ENCODE measurements at places on chromosomes 16 and 17.

DNA sequence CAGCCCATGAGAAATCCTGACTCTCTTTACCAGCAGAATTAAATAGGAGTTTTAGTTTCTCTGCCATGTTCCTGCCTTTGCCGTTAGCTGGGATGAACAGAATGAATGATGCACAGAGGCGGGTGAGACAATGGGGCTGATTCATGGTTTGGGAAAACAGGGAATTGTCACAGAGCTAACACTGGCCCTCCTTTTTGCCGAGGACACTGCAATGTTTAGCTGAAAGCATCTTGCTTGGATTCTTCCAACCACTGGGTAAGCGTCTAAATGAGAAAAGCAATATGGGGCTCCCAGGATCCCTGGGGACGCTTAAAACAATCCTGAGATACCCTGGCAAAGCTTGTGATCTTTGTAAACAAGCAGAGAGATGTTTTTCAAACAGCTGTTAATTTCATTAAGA lies 12.8 kb upstream of the PAFAH1B1 start:
- no peak for DNase-seq

- no peak for DNase-seq
Measured at GRCh38 chr16:15652293-15653001, 2.4 kb downstream of the NDE1 start.

GRCh38 chr17:6509031-6509771 lies 47.2 kb downstream of the PITPNM3 start:
- DNase-seq: no peak

GRCh38 chr16:76818606-76819181 lies 372.3 kb upstream of the MON1B start:
- no peak for DNase-seq

GRCh38 chr16:397135-397661 lies at the start of gene NME4:
TSS of gene NME4 (plus strand) at chr16:397199. CDS start at chr16:397223, 24 bp downstream.
- no peak for DNase-seq

DNA sequence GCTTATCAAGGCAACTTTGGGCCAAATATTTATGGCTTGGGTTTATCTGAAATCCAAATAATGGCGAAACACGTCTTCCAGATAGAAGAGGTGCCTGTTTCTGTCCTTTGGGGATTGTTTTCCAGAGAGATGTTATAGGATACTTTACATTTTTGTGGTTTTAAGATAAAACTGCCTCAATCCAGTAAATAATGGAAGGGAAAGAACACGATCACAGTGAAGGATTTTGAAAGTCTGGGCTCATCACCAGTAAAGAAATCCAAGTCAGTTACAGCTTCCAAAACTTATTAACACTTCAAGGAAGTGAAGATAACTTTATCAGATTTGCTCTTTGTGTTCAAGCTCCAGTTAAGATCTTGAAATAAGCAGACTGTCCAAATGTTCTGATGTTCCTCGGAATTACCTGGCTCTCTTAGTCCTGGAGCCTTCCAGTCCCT lies 30.1 kb downstream of the DNAH2 start:
- no peak for DNase-seq

GRCh38 chr16:81494434-81494806 lies 49.8 kb downstream of the CMIP start:
- DNase-seq: no peak

Measured in HuH-7.5 (cell line).